Transverse colon (tissue), 4 donors: ENCODE measurements at places on chromosomes 1 and 21.

- H3K27ac ChIP-seq: no peak overlapping the region
- peaks cover 29% of the 10 kb centered on the region for H3K27me3 ChIP-seq
- no peaks in the 10 kb centered on the region for H3K36me3 ChIP-seq
- no peak overlapping the region for H3K4me3 ChIP-seq
Measured at GRCh38 chr1:205224736-205225135, 3.0 kb upstream of the TMCC2 start.

GRCh38 chr1:10537082-10537766 lies 62.5 kb downstream of the PEX14 start:
- no peak overlapping the region for H3K27ac ChIP-seq
- no peaks in the 10 kb centered on the region for H3K36me3 ChIP-seq
- H3K4me1 ChIP-seq: peaks cover 2% of the 10 kb centered on the region

- H3K27me3 ChIP-seq: no peaks in the 10 kb centered on the region
- H3K4me1 ChIP-seq: no peaks in the 10 kb centered on the region
- H3K36me3 ChIP-seq: no peaks in the 10 kb centered on the region
- H3K27ac ChIP-seq: no peak overlapping the region
Measured at GRCh38 chr1:71106658-71107322, 26.0 kb upstream of the ZRANB2 start.

GRCh38 chr1:55313903-55314302 lies 98.7 kb upstream of the USP24 start:
- H3K27me3 ChIP-seq: no peaks in the 10 kb centered on the region
- H3K36me3 ChIP-seq: no peaks in the 10 kb centered on the region
- no peak overlapping the region for H3K27ac ChIP-seq
- H3K4me3 ChIP-seq: no peak overlapping the region

GRCh38 chr1:161200421-161200991 lies 1.7 kb upstream of the ADAMTS4 start:
- no peaks in the 10 kb centered on the region for H3K27me3 ChIP-seq
- peaks cover 47% of the 10 kb centered on the region for H3K4me1 ChIP-seq
- H3K27ac ChIP-seq: peak overlapping the region; percentile 98

- no peak overlapping the region for H3K4me3 ChIP-seq
- H3K4me1 ChIP-seq: peaks cover 70% of the 10 kb centered on the region
- no peaks in the 10 kb centered on the region for H3K36me3 ChIP-seq
- peak overlapping the region; percentile 85 for H3K27ac ChIP-seq
Measured at GRCh38 chr1:12472798-12473551, 145.0 kb downstream of the DHRS3 start.

GRCh38 chr1:247180581-247180980 lies 8.8 kb upstream of the ZNF124 start:
- H3K4me3 ChIP-seq: no peak overlapping the region
- no peaks in the 10 kb centered on the region for H3K36me3 ChIP-seq
- no peak overlapping the region for H3K27ac ChIP-seq
- no peaks in the 10 kb centered on the region for H3K27me3 ChIP-seq

DNA sequence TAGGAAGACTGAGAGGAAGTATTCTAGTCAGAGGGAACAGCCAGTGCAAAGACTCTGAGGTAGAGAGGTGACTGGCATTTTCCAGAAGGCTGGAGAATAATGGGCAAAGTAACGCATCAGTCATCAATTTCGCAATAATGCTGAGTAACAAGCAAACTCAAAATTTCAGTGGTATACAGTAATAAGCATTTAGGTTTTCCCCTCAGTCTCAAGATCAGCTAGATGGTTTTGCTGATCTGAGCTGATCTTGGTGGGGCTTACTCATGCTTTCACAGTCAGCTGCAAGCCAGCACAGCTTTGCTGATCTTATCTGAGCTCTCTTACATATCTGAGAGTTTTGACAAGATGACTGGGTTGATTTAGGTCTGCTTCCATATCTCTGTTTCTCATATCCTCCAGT lies 108.7 kb downstream of the TSEN15 start:
- no peak for DNase-seq
- H3K27ac ChIP-seq: no peak overlapping the region
- H3K36me3 ChIP-seq: no peaks in the 10 kb centered on the region
- H3K4me3 ChIP-seq: no peak overlapping the region

DNA sequence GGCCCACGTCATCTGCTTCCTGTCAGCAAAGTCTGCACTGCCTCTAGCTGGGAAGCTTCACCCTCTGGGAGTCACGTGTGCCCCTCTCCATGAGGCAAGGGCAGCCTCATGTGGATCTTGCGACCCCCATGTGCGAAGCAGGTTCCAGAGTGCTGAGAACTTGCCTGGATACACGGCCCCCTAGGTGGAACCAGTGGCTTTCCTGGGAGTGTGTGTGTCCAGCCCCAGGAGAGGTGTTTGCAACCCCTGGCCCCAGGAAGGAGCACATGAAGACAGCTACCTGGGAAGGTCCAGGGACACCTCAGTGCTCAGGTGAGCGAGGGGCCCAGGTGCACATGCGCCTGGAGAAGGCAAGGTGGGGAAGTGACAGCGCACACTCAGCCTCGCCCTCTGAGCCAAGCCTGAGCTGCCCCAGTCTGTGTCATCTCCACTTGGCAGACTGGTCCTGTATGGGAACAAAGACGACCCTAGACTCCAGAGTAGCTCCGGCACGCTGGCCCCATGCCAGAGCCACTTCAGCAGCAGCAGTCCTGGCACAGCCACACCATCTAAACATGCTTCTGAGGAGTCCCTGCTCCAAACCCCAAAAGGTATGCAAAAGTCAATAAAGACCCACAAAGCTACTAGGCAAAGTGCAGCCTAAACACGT lies 8.9 kb downstream of the LSS start:
- no peaks in the 10 kb centered on the region for H3K4me1 ChIP-seq
- H3K4me3 ChIP-seq: no peak overlapping the region
- H3K27ac ChIP-seq: no peak overlapping the region
- H3K36me3 ChIP-seq: no peaks in the 10 kb centered on the region

GRCh38 chr1:79478160-79478559 lies 471.6 kb upstream of the ADGRL4 start:
- no peak overlapping the region for H3K27ac ChIP-seq
- H3K27me3 ChIP-seq: no peaks in the 10 kb centered on the region
- no peaks in the 10 kb centered on the region for H3K36me3 ChIP-seq
- DNase-seq: no peak

DNA sequence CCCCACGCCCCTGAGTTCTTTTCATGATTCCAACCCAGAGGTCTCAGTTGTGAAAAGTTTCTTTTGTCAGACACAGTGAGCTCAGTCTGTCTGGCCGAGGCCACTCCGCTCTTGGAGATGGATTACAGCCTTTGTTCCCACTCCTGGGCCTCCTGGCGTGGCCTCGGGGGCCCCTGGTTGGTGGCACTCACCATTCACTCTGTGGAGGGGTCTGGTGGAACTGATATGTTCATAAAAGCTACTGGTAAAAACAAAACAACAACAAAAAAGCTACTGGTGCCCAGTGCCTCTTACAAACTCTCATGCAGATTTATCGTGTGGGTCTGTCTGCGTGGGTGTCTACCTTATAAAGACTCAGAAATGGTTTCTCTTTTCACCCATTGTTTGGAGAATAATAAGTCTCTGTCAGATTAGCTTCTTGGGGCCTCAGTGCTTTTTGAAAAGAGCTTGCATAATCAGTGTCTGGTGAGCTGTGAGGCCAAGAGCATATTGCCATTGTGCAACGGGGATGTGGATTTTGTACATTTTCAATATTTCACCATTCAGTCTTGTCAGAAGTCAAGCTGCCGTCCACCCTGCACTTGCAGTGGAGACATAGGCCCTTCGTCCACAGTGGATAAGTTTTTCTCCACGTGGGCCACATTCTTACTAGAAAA lies 86.7 kb downstream of the GALNT2 start:
- H3K4me1 ChIP-seq: peaks cover 29% of the 10 kb centered on the region
- no peak overlapping the region for H3K4me3 ChIP-seq
- H3K27me3 ChIP-seq: no peaks in the 10 kb centered on the region
- no peak for DNase-seq

DNA sequence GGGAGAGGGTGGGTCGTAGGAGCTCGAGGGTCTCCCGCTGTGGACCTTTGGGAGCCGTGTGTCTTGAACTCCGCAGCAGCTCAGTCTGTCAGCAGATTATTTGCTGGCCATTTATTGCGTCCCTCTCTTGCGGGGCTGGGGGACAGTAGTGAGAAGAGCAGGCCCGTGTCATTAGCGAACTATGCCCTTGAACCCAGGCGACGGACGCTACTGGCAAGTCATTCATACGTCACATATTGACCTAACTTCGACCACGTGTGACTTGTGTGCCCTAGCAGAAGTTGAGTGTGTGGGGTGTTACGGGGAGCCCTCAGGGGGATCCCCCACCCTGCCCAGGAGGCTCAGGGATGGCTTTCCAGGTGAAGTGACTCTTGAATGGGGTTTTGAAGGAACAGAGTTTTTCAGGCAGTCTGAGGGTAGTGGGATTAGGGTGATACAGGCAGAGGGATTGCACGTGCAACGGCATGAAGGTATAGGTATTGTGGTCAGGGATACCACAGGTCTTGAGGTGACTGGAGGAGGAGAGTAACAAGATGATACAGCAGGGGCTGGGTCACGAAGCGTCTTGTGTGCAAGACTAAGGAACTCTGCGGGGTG lies 13.0 kb downstream of the RCC1 start:
- peaks cover 6% of the 10 kb centered on the region for H3K4me1 ChIP-seq
- DNase-seq: no peak
- no peaks in the 10 kb centered on the region for H3K36me3 ChIP-seq
- peak overlapping the region; percentile 79 for H3K4me3 ChIP-seq

- no peak for DNase-seq
- no peaks in the 10 kb centered on the region for H3K4me1 ChIP-seq
- H3K27ac ChIP-seq: no peak overlapping the region
Measured at GRCh38 chr1:6513320-6513801, 21.9 kb upstream of the PLEKHG5 start.

GRCh38 chr1:37353871-37354270 lies 120.5 kb upstream of the ZC3H12A start:
- H3K4me3 ChIP-seq: no peak overlapping the region
- no peaks in the 10 kb centered on the region for H3K4me1 ChIP-seq
- H3K27me3 ChIP-seq: peaks cover 13% of the 10 kb centered on the region
- no peak for DNase-seq
- H3K36me3 ChIP-seq: no peaks in the 10 kb centered on the region

- H3K4me1 ChIP-seq: no peaks in the 10 kb centered on the region
- no peaks in the 10 kb centered on the region for H3K27me3 ChIP-seq
- DNase-seq: no peak
- no peak overlapping the region for H3K27ac ChIP-seq
Measured at GRCh38 chr1:245074232-245074747, 80.5 kb upstream of the KIF26B start.

DNA sequence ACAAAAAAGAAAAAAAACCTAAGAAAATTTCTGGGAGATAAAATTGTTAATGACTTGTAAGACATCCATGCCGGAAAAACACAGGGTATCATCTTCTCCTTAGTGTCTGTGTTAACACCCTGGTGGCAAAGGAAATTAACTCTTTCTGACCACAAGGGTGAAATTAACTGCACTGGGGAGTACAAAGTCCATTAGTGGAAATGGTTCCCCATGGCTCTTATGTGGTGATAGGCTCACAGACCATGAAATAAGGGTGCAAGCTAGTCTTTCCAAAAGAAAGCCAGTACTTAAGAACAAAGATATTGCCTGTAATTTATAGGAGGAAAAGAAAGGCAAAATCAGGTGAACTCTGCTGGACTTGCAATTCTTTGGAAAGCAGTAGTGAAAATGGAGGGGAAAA lies 185.4 kb downstream of the LRRIQ3 start:
- no peak overlapping the region for H3K4me3 ChIP-seq
- no peak overlapping the region for H3K27ac ChIP-seq
- H3K36me3 ChIP-seq: no peaks in the 10 kb centered on the region
- no peak for DNase-seq
- no peaks in the 10 kb centered on the region for H3K4me1 ChIP-seq

- DNase-seq: no peak
- peaks cover 26% of the 10 kb centered on the region for H3K27me3 ChIP-seq
- no peak overlapping the region for H3K27ac ChIP-seq
- H3K4me1 ChIP-seq: no peaks in the 10 kb centered on the region
- H3K4me3 ChIP-seq: no peak overlapping the region
Measured at GRCh38 chr1:3681231-3681897, 29.0 kb downstream of the TP73 start.

GRCh38 chr21:39882151-39882838 lies 15.1 kb downstream of the PCP4 start:
- H3K4me3 ChIP-seq: no peak overlapping the region
- no peaks in the 10 kb centered on the region for H3K4me1 ChIP-seq
- no peaks in the 10 kb centered on the region for H3K27me3 ChIP-seq

DNA sequence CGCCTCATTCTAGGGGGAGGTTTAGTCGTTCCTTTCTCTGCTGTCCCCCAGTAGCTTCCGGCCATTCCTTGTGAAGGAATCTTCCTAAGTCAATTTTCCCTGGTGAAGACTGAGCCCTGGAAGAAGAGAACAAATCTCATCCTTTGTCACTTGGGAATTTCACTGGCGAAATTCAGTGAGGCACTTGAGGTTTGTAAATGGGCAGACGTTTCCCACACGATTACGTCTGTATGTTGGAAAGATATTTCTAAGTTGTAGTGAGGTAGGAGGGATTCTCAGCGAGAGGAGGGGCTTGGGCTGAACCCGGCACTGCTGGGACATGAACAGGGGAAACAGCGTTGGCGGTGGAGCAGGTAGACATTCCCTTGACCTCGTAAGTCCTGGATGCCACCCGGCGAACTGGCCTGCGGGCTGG lies 47.2 kb downstream of the GALNT2 start:
- no peaks in the 10 kb centered on the region for H3K27me3 ChIP-seq
- no peak overlapping the region for H3K4me3 ChIP-seq
- H3K4me1 ChIP-seq: peaks cover 24% of the 10 kb centered on the region
- no peaks in the 10 kb centered on the region for H3K36me3 ChIP-seq

DNA sequence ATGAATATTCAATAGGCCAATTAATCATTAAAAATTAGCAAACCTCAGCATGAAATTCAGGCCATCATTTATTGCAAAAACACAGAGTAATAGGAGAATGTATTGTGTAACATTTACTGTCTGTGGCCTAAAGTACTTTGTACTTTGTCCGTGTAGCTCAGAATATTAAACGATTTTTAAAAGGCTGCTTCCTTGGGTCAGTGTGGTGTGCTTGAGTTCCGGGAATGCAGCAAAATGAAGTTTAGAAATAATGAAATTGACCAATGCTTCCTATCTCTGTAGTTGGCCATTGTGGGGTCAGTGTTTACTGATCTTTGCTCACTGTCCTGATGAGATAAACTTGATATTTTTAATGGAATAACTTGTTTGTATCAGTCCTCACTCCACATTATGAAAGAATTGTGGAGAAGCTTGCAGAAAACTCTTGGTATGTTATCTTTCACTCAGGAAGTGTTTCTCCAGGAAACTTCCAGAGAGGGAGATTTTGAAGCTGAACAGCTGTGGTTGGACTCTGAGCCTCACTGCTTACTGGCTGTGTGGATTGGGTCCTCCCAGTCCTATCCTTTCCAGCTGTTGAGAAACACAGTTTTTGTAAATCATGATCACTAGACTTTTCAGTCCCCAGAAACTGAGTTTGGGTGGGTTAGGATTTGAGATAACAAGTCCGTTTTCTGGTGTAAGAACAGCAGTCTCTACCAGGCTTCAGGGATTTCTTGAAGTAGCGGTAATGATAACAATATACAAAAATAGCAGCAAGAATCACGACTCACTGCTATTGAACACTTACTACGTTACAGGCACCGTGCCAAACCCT lies 19.2 kb upstream of the MTARC1 start:
- H3K27ac ChIP-seq: peak overlapping the region; percentile 64
- H3K4me1 ChIP-seq: peaks cover 13% of the 10 kb centered on the region
- no peaks in the 10 kb centered on the region for H3K36me3 ChIP-seq
- DNase-seq: no peak

- peaks cover 14% of the 10 kb centered on the region for H3K4me1 ChIP-seq
- peak; percentile 40 for DNase-seq
- no peak within 1 kb of the TSS for H3K27ac ChIP-seq
- H3K36me3 ChIP-seq: no peaks in the 10 kb centered on the region
- peaks cover 30% of the 10 kb centered on the region for H3K27me3 ChIP-seq
Measured at GRCh38 chr1:236685917-236686814, at the start of gene ACTN2. Gene ACTN2, plus strand, starts transcription at chr1:236686499. Its CDS starts 175 bp downstream, at chr1:236686674.
